ENCODE measurements at places on chromosomes 3 and 15.

DNA sequence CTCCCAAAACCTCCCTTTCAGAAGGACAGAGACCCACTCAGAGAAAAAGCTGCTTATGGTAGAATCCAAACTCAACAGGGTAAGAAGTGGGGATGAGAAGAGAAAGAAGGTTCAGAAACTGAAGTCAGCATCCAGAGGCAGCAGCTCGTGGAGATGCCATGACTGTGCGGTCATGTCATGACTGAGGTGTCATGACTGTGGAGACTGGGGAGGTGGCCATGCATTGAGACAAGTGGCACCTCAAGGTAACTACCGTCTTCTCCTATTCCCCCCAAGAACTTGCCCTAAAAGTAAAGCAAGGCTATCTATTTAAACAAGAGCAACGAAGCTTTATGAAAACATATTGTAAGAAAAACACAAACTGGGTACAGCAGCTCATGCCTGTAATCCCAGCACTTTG lies 15.1 kb downstream of the CHRNA3 start:
- no peak for DNase-seq

DNA sequence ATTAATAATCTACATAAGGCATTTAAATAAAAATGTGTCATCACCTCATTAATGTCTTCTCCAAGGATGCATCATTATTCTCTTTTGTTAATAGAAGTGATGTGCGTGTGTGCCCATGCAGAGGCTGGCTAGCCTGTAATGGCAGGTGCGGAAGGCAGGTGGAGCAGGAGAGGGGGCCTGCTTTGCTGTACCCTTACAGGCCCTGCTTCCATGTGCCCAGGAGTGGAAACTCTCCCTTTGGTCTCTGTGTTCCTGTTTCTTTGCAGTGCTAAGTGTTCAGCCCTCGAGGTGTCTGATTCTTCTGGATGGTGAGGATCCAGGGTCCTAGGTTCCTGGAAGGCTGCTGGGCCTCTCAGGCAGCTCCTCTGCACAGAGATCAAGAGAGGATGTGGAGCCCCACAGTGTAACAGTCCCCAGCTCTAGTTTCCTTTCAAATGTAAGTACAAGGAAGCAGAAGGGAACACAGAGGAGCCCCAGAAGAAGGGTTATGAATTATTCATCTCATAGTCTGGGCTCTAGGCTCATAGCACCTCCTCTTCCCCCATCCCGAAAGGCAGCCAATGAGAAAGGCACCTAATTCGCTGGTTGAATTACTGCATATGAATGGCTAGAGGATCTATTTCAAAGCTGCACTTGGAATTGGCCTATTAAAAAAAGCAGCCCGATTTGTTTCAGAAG lies 39.2 kb upstream of the AGBL1 start:
- DNase-seq, result no peak

- no peak for DNase-seq
These were observed 94.4 kb downstream of the DNAJB8 start for GRCh38 chr3:128372281-128372680.

- DNase-seq, result no peak
These were observed 125.0 kb downstream of the ZNF280D start for GRCh38 chr15:56608140-56608778.

GRCh38 chr15:96807361-96807760 lies 476.9 kb downstream of the NR2F2 start:
- DNase-seq, result no peak

DNA sequence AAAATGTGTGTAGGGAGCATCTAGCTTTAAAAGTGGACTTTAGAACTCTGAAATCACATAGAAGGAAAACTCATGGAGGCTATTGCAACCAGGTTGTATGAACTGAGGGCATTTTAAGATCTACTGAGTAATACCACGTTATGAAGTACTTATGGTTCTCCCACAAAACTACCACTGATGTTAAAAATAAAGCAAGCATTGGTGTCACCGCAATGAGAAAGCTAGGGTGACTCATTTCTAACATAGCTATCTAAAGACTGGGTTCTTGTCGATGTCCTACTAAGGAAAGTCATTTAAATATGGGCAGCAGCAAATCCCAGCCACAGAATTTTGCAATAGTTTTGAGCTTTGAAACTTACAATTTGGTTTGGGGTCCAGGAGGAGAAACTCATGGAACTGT lies 584.8 kb downstream of the DIPK2A start:
- DNase-seq, result no peak
